NCI-H1436 (cell line): ENCODE measurements at places on chromosomes 5 and 9.

- peak; percentile 18 for DNase-seq
Observed at GRCh38 chr9:133184971-133185370, 21.3 kb upstream of the GBGT1 start.

- DNase-seq: no peak
Observed at GRCh38 chr5:124260921-124261515, 485.4 kb downstream of the ZNF608 start.

GRCh38 chr5:147904110-147904509, 2.2 kb downstream of the C5orf46 start:
- no peak for DNase-seq

GRCh38 chr5:143403593-143404415, at the start of gene NR3C1:
Gene NR3C1 (minus strand): TSS chr5:143403686. CDS start chr5:143400839, 2,847 bp downstream.
- DNase-seq: peak; percentile 73

GRCh38 chr5:143641549-143642355, 170.2 kb upstream of the HMHB1 start:
- DNase-seq: no peak

DNA sequence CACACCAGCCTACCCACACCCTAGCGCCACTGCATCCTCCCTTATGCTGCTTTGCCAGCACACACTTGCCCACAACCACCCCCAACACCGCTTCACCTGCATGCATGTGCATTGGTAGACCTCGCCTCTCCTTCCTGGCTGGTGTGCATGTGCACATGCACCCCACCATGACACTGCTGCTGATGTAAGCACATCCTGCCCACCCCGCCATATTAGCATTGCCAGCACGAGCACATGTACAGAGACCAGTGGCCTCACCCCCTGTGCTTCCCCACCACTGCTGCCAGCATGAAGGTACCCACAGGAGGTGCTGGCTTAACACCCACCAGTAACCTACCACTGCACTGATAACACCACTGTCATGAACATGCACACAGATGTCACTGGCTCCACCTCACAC, 218.2 kb downstream of the SLCO4C1 start:
- no peak for DNase-seq

DNA sequence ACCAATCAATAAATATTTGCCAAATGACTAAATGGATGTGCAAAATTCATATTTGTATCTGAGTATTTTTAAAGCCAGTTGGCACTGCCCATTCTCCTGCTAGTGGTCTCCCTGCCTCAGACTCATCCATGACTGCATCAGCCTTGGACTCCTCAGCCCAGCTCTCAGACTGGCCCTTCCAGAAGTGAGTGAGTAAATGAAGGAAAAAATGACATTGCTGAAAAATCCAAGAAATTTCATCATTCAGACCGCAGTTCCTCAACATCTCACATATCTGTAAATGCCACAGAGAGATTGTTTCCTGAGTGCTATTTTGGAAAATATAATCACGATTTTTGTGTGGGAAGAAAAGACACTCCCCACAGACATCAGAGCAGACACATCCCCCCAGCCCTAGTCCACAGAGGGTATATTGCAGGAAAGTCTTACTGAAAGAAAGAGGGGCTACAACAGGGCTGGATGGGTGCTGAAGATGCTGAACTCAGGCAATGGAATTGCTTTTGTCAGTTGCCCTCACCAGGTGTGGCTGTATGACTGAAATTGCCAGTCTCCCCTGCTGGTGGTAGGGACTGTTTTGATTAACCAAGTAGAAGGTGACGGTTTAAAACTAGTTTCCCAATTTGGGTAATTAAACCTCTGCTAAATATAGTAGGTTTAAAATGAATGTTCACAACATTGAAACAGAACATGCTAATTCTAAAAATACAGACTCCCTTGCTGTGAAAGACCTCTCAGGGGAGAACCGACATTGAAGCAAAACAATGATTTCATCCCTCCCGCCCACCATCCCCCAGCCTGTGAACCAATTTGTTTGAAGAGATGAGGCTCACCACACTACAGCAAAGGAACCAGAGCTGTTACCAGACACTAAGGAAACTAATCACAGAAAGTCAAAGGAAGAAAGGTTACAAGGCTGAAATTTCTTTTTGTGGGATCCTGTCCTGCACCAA, 158.8 kb downstream of the DEPDC1B start:
- no peak for DNase-seq
